ENCODE measurements at places on chromosomes 12 and 14.

GRCh38 chr12:64660237-64661018 lies 50.1 kb downstream of the RASSF3 start:
- no peak for DNase-seq

DNA sequence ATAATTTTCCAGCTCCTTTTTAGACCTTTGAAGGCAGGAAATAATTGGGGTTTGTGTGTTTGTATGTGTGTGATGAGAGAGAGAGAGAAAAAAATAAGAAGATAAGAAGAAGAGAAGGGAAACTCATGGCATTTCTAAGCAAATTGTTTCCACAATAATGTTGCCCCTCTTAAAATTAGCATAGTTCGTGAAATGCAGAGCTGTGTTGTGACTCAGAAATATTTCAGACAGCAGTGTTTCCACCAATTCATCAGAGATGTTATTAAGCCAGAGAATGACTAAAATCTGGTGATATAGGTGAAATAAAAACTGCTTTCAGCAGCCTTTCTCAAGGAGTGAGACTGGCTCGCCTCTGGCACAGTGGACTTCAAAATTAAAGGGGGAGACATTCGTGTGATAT lies 65.9 kb upstream of the ARHGAP5 start:
- no peak for DNase-seq

DNA sequence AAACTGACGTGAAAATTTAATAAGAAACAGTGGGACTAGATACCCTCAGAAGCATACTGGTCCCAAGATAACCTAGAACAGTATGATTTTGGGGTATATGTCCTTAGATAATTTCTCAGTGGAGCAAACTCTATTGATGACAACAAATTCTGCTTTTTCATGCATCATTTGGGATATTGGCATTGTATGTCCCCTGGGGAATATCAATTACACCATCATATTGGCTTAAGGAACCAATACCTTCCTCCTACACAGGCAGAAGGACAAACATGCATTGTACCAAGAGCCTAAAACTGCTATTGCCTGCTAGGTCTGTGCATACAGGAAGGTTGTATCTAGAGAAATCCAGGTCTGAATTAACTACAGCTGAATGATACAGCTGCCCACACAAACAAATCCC lies 17.6 kb upstream of the CDH24 start:
- no peak for DNase-seq

- DNase-seq, result no peak
Measured at GRCh38 chr14:38046160-38046559, 161.5 kb upstream of the SSTR1 start.

DNA sequence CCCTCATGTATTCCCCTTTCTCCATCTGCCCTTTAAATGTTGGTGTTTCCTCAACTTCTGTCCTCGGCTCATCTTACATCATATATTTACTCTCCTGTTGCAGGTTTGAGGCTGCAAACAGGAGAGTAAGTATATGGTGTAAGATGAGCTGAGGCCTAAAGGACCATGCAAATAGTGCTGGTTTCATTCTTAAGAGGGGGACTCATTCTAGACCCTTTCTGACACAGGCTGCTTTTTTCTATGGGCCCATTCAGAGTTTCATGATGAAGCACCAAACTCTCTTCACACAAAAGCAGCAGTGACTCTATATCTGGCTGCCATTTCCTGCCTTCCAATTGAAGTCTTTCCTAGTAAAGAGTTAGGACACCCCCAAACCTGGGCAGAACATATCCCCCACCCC lies 218.5 kb downstream of the PHLDA1 start:
- no peak for DNase-seq

GRCh38 chr12:46490635-46491034 lies 118.1 kb upstream of the SLC38A2 start:
- DNase-seq, result no peak

DNA sequence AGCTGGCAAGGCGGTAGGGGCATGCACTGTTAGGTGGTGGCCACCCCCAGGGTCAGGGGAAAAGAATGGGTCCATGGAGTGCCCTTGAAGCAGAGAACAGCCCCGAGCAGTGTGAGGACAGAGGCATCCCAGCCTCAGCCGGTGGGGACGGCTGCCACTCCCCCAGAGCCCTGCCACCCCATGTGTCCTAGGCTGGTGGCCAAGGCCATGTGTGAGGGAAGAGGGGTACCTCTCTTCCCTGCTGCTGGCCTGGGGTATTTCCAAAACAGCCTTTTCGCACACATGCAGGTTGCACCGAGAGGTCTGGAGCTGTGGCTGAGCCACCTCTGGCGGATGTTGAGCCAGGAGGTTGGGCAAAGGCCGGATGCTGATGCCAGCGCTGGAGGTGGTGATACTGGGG lies 19.9 kb downstream of the RFLNA start:
- DNase-seq, result no peak

DNA sequence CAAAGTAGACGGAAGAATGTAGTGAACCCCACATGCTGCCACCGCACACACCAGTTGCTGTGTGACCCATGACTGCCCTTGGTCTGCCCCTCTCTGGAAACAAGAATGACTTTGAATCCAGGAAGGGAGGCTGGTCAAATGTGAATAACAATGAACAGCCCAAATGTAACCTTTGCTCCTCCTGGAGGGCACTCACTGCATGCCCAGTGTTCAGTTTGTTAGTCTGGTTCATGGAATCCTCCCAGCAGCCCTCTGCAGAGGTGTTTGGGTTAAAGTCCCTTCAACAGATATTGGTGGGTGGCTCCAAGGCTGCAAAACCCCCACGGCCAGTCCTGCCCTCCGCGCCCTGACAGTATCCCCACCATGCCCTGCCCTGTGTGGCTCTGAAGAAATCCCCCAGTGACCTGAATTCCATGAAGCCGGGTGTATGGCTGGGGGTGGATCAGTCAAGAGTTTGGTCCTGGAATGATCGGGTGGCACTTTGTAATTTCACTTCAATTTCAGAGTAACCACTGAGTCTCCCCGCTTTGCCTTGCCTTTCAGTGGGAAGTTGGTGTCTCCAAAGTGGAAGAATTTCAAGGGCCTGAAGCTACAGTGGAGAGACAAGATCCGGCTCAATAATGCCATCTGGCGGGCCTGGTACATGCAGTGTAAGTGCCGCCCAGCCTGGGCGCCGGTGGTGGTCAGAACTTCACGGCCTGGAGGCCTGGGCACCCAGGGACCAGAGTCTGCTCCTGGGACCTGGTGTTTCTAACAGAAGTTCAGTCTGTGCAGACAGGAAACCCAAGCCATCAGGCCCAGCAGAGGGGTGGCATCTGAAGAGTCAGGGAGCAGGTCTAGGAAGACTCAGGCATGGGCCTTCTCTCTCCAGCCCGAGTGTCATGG lies 47.1 kb downstream of the IL31 start:
- DNase-seq, result no peak

DNA sequence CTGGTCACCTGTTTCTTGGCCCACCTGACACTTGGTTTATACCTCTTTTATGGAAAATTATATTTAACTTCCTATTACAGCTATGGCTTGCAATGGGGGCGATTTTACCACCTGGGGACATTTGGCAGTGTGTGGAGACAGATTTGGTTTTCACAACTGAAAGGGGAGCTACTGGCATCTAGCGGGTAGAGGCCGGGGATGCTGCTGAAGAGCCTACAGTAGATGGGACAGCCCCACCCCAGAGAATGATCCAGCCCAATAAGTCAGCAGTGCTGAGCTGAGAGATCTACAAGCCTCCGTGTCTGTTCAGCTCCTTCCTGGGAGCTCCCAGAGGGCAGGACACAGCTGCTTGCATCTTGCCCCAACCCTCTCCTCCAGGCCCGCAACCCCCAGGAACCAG lies 302.8 kb downstream of the CACNA1C start:
- no peak for DNase-seq

GRCh38 chr12:29211696-29212095 lies 62.6 kb downstream of the FAR2 start:
- no peak for DNase-seq

DNA sequence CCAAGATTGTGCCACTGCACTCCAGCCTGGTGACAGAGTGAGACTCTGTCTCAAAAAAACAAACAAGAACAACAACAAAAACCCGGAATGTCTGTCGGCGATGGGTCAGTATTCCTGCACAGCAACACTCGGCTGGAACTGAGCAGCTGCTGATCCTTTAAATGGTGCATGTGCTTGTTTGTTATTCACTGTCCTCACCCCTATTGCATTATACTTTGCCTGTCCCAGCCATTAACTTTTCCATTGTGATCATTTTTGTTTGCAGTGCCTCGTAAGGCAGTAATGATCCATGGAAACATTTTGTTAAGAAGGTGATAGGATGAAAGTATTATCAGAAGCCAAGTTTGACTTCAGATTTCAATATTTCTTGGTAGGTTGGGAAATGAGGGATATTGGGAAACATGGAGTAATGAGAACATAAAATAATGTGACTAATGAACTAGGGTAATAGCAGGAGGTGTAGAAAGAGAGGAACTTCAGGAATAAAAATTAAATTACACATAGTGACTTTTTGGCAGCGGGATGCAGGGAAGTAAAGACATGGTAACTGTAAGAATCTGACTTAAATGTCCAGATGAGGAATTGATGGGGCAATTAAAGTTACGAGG lies 6.1 kb downstream of the ACSS3 start:
- DNase-seq, result no peak

DNA sequence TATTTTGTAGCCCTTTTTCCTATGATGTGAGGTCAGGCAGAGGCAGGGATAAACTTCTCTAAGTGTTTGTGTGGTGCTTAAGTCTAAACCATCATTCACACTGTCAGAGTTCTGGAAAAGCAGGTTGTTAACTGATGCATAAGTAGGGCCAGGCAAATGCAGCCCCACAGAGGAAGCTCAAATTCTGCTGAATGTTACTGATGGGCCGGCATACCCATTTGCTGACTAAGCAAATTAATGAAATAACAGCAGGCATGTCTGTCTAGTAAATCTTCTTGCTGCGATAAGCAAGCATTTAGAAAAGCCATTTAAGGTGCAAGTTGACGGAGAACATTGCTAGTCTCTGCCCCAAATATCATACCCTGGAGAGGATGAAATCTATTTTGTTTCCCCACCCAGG lies 523.2 kb upstream of the CCDC196 start:
- no peak for DNase-seq

- no peak for DNase-seq
Measured at GRCh38 chr12:39413836-39414771, 28.8 kb downstream of the KIF21A start.

DNA sequence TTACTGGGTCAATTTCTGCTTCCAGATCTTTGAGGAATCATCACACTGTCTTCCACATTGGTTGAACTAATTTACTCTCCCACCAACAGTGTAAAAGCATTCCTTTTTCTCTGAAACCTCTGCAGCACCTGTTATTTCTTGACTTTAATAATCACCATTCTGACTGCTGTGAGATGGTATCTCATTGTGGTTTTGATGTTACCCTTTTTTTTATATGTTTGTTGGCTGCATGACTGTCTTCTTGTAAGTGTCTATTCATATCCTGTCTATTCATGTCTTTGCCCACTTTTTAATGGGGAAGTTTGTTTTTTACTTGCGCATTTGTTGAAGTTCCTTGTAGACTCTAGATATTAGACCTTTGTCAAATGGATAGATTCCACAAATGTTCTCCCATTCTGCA lies 324.9 kb downstream of the NAV3 start:
- DNase-seq, result no peak

GRCh38 chr14:50529288-50530179 lies 2.8 kb downstream of the MAP4K5 start:
- DNase-seq, result no peak

DNA sequence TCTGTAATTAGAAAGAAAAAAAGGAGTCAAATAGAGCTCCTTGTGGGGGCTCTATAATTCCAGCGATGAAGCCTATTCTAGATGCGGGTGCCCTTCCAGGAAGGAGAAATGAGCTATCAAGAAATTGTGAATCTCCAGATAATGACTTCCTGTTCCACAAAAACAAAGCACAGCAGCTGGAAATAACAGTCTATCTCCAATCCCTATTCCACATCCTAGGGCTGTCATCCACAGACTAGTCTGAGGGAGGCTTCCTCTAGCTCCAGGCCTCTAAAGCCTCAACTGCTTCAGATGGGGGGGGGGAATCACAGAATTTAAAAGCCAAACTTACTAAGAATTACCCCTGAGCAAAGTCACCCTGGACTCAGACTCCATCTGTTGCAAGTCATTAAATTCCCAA lies 77.4 kb upstream of the GTF2A1 start:
- DNase-seq, result no peak

GRCh38 chr12:116484807-116485206 lies 74.4 kb upstream of the MAP1LC3B2 start:
- no peak for DNase-seq

- DNase-seq, result no peak
Measured at GRCh38 chr12:57099766-57100165, 10.9 kb downstream of the NAB2 start.

GRCh38 chr14:92254786-92255185 lies 68.2 kb upstream of the SLC24A4 start:
- no peak for DNase-seq

DNA sequence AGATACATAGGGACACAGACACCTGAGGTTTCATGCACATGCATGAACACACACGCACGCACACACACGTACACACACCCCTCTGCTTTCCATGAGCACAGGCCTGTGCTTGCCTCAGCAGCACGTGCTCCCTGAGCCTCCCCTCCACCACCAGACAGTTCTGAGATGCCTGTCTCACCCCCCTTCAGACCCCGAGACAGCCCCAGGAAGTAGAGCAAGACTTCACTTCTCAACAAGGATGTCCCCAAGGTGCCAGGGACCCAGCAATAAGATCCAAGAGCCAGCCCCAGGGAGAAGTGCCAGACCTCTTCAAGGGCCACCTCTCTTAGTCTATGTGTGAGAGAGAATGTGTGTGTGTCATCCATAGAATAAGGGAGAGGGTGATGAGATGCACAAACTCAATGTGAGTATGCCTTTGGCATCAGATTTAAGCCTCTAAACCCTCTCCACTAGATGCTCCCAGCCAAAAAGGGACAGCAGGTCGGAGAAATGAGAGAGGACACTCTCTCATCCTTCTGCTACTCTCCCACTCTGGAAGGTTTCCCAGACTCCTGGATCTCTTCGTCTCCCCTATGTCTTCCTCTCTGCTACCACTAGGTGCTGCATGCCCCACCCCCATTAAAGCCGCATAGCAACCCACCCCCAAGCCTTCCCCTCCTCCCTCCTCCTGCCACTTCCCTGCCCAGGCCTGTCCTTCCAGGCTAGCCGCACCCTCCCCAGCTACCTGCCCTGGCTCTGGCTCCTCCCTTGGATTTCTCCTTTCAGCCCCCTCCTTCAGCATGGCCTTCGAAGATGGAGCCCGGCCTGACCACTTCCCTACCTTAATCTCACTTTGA lies 7.7 kb downstream of the RARG start:
- no peak for DNase-seq

Data from stimulated activated effector memory CD8-positive, alpha-beta T cell treated with anti-CD3 and anti-CD28 coated beads, Interleukin-12 subunit alpha, Interleukin-12 subunit beta, amount 100 ng/mL, for 72 hours (primary cell).